ENCODE measurements at places on chromosomes 3 and 15.

GRCh38 chr3:134796281-134797056 lies 1.4 kb downstream of the EPHB1 start:
- no peak for DNase-seq

DNA sequence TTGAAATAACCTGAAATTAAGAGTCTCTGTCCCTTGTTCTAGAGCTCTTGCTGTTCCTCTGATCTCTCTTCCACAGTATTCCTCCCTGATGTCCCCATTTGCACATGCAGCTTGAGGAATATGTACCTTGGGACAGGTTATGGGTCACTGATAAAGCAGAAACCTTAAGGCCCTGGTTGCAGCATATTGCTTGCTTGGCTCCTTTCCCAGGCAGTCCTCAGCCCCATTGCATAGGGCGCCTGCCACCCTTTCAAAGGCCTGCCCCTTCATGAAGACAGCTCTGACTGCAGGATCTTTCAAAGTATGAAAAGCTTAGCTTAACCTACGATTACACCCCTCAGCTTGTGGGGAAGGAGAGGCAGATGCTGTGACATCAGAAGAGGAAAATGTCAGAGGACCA lies 51.6 kb downstream of the WDR76 start:
- no peak for DNase-seq

- no peak for DNase-seq
These were observed 486 bp downstream of the LSG1 start for GRCh38 chr3:194671511-194671899.

DNA sequence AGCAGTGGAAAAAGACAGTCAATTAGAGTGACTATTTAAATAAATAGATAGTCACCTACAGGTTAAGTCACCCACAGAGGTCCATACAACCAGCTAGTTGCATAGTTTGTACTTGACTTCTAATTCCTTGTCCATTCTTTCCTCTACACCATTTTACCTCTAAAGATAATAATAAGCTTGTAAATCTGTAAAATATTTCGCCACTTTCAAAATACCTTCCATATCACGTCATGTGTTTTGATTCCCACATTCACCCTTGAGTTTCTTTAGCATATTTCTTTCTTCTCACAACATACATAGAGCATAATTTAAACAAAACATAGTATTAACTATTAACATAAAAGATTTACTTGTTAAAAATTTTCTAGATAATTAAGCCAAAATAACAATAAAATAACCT lies 689.6 kb downstream of the MECOM start:
- no peak for DNase-seq

DNA sequence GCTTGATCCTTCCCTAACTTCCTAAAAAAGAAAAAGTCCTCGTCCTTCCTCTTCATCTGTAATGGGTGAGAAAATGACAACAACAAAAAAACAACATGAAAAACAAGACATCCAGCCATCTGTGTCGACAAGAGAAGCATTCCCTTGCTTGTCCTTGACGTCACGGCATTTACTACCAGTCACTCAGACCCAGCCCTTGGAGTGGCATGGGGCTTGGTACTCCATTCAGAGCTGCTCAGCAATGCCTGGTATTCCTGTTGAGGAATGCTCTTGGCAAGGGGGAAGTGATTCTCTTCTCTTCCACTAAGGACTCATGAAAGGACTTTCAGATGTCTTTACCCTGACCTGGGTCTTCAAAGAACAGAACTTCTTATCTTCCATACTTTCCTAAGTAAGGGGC lies 339.7 kb upstream of the RASGRP1 start:
- no peak for DNase-seq

DNA sequence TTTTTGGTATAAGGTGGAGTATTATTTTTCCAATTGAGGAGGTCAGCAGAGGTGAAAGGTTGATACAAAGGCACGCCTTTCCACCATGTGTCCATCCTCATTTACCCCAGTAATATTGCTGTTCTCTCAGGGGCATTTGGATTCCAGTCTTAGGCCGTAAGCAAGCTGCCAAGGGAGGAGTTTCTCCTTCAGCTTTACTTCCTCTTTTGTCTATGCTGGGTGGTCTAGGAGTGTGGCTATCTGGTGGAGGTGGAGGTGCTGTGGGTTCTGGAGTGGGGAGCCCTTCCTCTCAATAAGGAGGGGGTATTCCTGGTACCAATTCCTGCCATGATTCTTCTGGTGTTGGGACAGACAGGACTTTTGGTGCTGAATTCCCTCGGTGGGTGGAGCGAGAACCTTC lies 340.6 kb downstream of the KCNH8 start:
- no peak for DNase-seq

- no peak for DNase-seq
These were observed 481.5 kb downstream of the LPP start for GRCh38 chr3:188635258-188636042.

DNA sequence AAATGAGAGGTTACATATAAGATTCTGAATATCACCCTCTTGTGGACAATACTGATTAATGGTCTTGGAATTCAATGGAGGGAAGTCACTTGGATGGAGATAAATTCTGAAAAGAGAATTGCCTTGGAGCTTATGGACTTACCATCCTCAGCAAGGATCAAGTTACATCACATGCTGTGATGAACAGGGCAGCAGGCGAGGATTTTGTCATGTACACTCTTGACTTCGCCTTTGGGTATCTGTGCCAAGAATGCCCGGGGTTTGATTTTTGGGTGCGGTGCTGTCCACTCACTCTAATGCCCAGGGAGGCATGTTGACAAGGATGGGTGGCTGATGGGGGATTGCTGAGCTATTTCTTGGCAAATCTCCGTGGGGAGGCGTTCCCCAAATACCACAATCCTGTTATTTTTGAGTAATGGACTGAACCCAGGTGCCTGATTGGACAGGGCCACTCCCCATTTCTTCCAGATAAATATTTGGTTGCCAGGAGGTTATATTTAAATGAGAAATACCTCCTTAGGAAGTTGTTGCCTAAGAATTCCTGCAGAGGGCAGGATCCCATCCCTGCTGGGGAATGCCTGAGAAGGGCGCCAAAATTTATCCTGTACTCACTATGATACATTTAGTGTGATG lies 96.3 kb downstream of the TPRG1 start:
- DNase-seq, result no peak

DNA sequence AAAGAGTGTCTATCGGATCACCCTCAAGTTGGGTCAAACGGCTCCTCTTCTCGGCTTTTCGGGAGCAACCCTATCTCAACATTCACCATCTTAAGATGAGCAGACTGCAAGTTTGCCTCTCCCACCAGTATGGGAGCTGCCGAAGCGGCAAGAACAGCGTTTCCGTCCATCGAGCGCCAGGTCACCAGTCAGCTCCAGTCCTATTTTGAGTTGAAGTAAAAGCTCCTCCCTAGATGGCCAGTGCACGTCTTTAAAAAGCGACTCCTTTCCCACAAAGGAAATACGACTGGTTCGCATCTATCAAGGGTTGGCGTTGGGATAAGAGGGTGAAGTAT lies 369 bp upstream of the U2SURP start:
- no peak for DNase-seq
